Activated naive CD4-positive, alpha-beta T cell treated with anti-CD3 and anti-CD28 coated beads for 36 hours (primary cell): ENCODE measurements at places on chromosomes 12 and 14.

DNA sequence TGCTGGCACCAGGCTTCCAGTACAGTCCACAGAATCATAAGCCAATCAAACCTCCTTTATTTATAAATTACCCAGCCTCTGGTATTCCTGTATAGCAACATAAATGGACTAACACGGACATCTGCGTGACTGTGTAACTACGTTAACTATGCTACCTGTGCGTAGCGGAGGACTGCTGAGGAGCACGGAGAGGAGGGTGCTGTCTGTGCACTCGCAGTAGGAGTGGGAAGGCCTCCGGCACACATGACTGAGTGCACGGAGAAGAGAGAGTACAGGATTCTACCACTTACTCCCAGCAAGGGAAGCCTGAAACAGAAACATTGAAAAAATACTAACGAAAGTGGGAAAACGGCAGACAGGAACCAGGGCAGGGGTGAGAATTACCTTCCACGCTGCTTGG, 22.9 kb downstream of the RAD52 start:
- DNase-seq, result no peak

- DNase-seq, result peak; percentile 97
Measured at GRCh38 chr14:74860899-74861733, 14.8 kb downstream of the PROX2 start.

GRCh38 chr14:65255583-65256461, 153.5 kb upstream of the MAX start:
- DNase-seq, result peak; percentile 17

GRCh38 chr12:6313326-6313940, 3.0 kb downstream of the PLEKHG6 start:
- no peak for DNase-seq

- DNase-seq, result peak; percentile 95
Measured at GRCh38 chr12:4135919-4136605, 137.5 kb upstream of the CCND2 start.

- DNase-seq, result no peak
Measured at GRCh38 chr12:64400041-64400440, 4.2 kb upstream of the XPOT start.
